ENCODE measurements at places on chromosomes 11 and 22.
A peak's percentile ranks its signal among the peaks of the same experiment; 100 is the strongest.

- no peak for DNase-seq
Observed at GRCh38 chr22:17587629-17588028, 24.3 kb downstream of the SLC25A18 start.

DNA sequence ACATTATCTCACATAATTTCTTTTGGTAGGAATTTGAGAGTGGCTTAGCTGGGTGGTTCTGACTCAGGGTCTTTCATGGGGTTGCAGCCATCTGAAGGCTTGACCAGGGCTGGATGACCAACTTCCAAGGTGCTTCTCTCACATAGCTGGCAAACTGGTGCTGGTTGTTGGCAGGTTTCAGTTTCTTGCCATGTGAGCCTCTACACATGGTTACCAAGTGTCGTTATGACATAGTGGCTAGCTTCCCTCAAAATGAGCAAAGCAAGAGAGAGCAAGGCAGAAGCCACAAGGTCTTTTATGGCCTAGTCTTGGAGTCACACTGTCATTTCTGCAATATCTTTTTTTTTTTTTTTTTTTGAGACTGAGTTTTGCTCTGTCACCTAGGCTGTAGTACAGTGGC lies 4.2 kb upstream of the TFIP11 start:
- DNase-seq = peak; percentile 7

GRCh38 chr22:26471522-26471921 lies 12.1 kb downstream of the HPS4 start:
- DNase-seq = no peak

GRCh38 chr11:45181889-45182550 lies 35.6 kb downstream of the PRDM11 start:
- no peak for DNase-seq

DNA sequence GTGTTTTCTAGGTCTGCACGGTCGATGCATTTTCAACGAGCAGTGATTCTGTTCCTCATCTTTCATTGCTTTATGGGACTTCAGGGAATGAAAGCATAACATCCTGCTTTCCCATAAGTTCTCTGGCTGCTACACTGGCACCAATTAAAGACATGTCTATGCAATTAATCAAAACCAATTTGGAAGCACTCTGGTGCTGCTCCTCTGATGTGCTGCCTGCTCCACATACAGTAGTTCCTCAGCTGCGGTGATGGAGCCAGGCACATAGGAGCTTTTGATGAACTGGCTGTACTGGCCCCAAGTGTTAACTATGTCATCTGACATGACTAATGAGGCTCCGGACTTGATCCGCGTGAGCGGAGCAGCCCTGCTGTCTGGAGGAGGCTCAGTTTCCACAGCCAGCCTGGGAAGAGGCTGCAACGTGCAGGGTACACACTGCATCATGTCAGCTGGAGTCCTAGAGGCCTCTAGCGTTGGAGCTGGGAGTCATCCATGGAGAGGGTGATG lies 29.8 kb downstream of the GVQW3 start:
- DNase-seq = no peak

- peak; percentile 55 for DNase-seq
Observed at GRCh38 chr22:17429516-17429915, 60.3 kb downstream of the CECR2 start.

- DNase-seq = no peak
Observed at GRCh38 chr11:35065566-35065965, 73.4 kb upstream of the CD44 start.

- peak; percentile 89 for DNase-seq
Observed at GRCh38 chr11:74020539-74020938, 11.7 kb upstream of the UCP3 start.

GRCh38 chr11:75583718-75584658 lies 21.9 kb downstream of the SERPINH1 start:
- DNase-seq = peak; percentile 87

GRCh38 chr11:28517621-28518020 lies 409.4 kb downstream of the METTL15 start:
- DNase-seq = no peak

DNA sequence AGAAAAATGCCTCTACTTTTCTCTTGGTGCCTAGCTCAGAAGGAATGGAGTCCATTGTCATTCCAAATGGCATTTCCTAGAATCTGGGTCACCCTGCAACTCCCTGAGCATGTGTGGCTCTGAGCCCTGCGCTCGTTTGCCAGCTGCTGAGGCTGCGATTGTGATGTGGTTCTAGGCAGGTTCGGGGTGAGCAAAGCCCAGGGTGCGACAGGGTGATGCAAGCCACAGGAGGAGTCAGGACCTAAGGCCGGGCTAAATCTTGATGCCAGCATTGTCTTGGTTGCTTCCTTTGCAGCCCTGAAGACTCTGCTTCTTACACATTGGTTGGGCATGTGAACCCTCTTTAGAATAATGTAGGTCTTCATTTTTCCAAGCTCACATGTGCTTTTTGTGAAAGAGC lies 131.0 kb downstream of the MORC2 start:
- no peak for DNase-seq

- DNase-seq = no peak
Observed at GRCh38 chr11:125939081-125939521, 6.7 kb upstream of the VSIG10L2 start.

GRCh38 chr11:22371160-22371559 lies 33.0 kb downstream of the SLC17A6 start:
- no peak for DNase-seq

DNA sequence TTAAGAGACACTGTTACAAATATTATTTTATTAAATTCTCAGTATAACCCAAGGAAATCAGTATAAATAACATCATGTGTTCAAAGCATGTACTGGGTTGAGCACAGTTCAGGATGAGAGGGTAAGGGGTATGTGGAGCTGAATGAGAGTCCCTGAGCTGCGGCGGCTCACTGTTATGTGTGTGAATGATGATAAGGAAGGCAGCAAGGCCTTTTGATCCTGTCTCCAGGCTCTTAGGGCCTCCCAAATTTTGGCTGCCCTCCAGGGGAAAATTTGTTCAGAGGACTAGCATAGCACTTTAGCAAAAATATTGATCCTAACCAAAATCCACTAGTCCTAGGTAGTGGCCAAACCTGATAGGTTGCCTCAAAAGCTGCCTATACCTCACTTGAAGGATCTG lies 86.1 kb upstream of the SPON1 start:
- no peak for DNase-seq

DNA sequence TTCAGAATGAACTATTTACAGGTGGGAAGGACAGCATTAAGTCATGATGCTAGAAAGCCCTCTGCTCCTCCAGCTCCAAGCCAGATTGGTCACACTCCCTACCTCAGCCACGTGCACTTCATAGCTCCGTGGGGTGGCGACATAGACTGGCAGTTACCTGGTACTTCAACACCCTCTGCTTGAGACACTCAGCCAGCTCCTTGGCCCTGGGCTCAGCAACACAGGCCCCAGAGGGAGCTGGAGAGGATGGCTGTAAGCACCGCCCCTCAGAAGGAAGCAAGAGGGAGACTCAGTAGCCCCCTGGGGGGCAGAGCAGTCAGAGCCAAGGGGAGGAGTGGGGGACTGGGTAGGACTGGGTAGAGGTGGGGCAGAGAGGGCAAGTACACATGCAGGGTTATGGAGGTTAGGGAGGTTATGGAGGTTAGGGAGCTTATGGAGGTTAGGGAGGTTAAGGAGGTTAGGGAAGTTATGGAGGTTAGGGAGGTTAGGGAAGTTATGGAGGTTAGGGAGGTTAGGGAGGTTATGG lies 102.1 kb upstream of the BID start:
- DNase-seq = no peak

GRCh38 chr22:49953027-49953679 lies 7.4 kb upstream of the PIM3 start:
- DNase-seq = no peak

- peak; percentile 6 for DNase-seq
Observed at GRCh38 chr11:62832336-62833234, at the start of gene TEX54. TSS of gene TEX54 (minus strand) at chr11:62832841.

DNA sequence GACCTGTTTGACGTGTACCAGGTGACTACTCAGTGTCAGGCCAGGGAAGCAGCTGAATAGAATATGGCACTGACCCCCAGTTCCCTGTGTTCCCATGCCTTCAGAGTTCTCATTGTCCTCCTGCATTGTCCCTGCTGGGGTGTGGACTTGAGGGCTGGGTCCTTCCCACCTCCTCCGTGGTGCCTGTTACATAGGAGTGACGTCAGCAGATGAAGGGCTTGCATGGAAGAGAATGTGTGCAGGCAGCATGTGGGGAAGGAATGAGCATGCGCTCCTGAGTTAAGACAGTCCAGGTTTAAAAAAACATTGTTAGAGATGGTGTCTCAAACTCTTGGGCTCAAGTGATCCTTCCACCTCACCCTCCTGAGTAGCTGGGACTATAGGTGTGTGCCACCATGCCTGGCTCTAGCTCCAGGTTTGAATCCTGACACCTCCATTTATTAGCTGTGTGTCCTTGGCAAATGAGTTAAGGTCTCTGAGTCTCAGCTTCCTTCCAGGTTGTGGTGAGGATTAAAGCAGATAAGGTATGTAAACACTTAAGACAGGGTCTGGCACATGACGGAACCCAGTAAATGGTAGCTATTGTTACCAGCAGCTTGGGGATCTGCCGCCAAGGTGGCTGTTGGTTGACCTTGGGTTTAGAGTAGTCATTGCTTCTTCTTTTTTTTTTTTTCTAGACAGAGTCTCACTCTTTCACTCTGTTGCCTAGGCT lies 7.5 kb upstream of the SOX10 start:
- no peak for DNase-seq

DNA sequence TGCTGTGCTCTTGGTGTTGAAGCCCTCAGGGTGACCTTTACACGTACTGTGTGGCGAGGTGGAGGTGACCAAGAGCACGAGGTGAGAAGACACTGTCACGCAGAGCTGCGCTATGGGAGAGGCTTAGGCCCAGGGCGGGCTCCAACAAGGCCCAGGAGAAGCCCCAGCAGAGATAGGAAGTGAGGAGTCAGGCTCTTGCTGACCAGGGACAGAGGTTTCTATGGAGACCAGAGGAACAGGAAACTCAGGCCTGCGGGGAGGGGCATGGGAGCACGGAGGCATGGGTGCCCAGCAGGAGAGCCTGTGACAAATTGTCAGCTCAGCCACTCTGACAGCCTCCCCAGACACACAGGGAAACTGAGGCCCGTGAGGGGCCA lies 15.8 kb downstream of the DGKZ start:
- DNase-seq = peak; percentile 92

- DNase-seq = no peak
Observed at GRCh38 chr11:83151274-83151977, 5.5 kb upstream of the PCF11 start.

DNA sequence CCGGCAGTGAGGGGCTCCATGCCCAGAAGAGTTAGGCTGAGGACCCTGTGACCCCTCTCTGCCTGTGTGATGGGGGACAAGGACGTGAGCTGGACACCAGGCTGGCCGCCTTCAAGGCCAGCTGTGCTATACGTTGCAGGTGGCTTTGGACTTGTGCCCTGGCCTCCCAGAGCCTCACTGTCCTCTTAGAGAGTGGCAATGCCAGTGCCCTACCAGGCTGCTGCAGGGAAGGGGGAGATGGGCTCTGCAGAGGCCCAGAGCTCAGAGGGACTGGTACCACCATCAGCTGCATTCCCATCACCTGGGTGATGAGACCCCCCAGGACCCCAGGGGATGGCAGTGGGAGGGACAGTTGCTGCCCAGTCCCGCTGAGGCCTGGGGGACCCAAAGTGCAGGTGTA lies 90.4 kb upstream of the SHISAL1 start:
- DNase-seq = no peak

- peak; percentile 89 for DNase-seq
Observed at GRCh38 chr22:37484480-37485394, 1.4 kb downstream of the MFNG start.

- peak; percentile 84 for DNase-seq
Observed at GRCh38 chr11:57792870-57793269, 31.3 kb downstream of the CTNND1 start.

GRCh38 chr11:86955111-86955360 lies 159 bp downstream of the FZD4 start:
- no peak for DNase-seq

GRCh38 chr11:93512949-93513667 lies 30.1 kb downstream of the SMCO4 start:
- DNase-seq = peak; percentile 77

GRCh38 chr11:94725097-94725496 lies 43.1 kb upstream of the AMOTL1 start:
- no peak for DNase-seq

DNA sequence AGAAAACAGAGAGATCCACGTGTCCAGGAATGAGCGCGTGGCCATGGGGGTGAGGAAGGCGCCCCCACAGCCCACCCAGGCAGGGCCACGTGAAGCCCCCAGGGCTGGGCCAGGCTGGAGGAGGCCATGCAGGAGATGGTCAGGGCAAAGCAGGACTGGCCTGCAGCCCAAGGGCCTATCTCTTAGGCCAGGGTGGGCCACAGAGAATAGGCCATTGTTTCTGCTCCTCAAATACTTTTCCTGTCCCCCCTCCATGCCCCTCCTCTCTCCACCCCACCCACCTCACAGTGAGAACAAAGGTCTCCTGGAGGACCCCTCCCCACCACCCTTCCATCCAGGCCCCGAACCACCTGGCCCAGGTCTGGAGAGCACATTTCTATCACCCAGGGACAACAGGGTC lies 8.3 kb upstream of the CDC42EP1 start:
- no peak for DNase-seq

GRCh38 chr11:66686801-66687750 lies 9.4 kb upstream of the RBM4B start:
- DNase-seq = no peak

DNA sequence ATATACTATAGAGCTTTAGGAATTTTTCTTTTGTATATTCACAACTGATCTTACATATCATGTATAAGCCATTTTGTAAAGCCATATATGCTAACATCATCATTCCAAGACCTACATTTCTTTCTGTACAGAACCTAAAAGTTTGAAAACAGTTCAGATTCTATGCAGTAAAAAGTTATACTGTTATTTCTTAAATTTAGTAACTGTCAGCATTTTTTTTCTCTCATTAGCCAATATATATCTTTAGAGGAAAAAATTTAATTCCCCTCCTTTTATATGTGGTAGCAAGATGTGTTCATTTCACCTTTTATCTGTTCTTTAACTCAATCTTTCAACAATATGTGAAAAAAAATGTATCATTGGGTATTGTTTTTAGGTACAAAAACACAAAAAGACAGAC lies 120.4 kb upstream of the TP53AIP1 start:
- DNase-seq = no peak

- peak; percentile 55 for DNase-seq
Observed at GRCh38 chr11:86514453-86514852, 139.8 kb downstream of the CCDC81 start.

DNA sequence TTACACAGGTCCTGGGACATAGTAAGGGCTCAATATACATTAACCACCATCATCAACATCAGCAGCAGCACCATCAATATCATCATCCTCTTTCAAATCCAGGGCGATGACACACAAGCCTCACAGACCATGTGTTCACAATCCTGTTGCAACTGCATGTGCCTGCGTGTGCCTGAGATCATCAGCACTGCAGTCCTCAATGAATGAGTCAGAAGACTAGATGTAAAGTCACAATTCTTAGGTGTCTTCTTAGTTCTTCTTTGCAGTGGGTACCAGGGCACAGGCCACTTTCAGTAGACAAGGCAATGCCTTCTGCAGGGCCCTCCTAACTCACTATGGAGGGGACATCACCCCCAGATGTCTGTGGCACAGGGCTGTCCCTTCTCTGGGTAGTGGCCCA lies 111.1 kb downstream of the MYO18B start:
- DNase-seq = no peak

- DNase-seq = no peak
Observed at GRCh38 chr22:27100789-27101188, 443.4 kb downstream of the MIAT start.
